ENCODE measurements at places on chromosomes 6 and 20.
A peak's percentile ranks its signal among the peaks of the same experiment; 100 is the strongest.

GRCh38 chr6:145077382-145077781 lies 657.9 kb downstream of the EPM2A start:
- DNase-seq = no peak

DNA sequence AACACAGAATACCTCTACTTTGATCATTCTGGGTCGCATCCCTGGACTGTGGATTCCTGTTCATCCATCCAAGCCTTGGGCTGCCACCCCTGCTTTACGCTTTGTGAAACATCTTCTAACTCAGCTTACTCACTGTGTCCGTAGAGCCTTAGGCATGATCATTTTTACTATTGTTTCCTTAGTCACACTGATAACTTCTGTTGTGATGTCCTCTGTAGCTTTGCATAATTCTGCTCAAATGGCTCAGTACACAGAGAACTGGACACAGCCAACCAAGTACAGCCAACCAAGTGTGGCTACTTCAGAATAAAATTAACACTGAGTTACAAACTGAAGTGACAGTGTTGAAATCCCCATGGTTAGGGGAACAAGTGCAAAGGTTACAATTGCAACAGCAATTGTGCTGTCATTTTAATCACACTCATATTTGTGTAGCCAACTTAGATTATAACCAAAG lies 8.6 kb upstream of the FKBP1A start:
- DNase-seq = no peak

DNA sequence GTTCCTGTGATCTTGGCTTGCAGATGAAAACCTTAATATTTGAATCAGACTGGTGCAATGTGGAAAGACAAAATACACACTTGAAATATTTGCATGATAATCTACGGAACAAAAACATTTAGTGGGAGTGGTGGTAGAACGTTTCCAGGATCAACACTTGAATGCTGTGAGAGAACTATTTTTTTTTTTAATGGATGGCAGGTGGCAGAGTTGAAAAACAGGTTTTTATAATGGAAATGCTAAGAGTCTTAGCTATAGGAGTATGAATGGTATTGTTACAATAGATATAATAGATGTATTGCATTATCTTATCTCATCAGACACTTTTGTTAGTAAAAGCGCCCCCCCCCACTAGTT lies 49.2 kb downstream of the CDKAL1 start:
- no peak for DNase-seq

DNA sequence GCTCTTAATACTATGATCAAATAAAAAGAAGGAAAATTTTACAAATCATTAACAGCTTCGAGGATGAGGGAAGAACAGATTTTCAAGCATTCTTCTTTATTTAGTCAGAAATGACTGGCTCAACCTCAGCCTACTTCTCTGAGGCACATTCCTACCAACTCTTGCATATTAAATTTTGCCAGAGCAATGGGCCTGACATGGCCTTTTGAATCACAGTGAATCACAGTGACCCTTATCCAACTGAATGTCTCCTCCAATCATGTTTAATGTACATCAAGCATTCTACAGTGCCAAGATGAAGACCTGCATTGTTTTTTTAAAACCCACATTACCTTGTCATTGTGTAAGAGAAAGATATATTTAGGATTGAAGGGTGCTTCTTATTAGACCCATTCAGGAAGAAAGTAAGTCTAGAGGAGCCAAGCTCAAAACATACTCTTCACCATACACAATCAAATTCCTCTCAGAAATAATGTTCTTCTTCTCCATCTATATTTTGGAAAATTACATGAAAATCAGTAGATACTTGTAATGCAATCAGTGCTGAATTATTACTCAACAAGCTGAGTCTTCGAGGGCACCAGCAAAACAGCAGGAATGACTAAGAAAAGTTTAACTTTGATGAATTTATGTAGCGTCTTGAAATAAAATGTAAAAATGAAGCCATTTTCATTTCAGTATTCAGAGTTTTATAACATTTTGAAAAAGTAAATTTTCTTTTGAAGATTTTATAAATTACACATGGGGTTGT lies 44.1 kb upstream of the MOXD1 start:
- no peak for DNase-seq

DNA sequence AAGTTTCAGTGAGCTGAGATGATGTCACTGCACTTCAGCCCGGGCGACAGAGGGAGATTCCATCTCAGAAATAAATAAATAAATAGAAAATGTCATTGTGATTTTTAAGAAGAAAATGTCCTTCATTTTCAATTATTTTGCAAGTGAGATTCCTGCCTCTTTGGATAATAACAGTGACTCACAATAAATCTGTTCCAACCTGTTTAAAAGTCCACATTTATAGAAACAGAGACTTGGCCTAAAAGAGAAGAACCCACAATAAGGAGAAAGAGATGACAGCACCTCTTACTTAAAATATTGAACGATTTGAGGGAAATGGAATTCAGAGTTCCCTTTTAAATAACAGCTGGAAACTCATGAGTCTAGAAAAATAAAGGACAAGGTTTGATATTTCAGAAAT lies 373.4 kb upstream of the NOX3 start:
- DNase-seq = no peak

DNA sequence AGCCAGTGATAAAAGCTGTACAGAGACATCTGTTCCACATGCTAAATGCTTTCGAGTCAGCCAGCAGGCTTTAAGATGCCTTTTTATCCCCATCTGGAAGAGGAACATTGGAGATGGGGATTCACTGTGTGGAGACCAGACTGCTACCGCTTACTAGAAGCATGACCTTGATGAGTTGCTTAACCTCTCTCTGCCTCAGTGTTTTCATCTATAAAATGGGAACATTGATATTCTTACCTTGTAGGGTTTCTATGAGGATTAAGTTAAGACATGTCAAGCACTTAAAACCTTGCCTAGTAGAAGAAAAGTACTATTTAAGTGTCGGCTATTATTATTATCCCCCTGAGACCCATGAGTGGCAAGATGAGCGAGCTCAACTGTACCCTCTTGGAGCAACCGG lies 165.3 kb upstream of the SNX9 start:
- no peak for DNase-seq

DNA sequence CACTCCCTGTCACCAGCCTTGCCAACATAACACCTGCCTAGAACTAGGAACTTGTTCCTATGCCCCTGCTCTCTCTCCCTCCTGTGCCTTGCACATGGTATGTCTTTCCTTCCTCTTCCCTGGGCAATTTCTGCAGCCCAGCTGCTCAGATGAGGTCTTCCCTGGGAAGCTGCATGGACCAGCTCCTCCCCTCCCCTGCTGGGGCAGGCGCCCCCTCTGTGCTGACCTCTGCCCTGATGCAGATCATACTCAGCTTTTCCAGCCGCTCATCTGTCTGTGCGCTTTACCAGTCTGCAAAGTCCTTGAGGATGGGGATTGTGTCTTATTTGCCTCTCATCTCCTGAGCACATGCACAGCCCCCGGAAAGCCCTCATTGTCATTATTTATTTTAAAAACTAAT lies 161.8 kb downstream of the SCML4 start:
- DNase-seq = no peak

DNA sequence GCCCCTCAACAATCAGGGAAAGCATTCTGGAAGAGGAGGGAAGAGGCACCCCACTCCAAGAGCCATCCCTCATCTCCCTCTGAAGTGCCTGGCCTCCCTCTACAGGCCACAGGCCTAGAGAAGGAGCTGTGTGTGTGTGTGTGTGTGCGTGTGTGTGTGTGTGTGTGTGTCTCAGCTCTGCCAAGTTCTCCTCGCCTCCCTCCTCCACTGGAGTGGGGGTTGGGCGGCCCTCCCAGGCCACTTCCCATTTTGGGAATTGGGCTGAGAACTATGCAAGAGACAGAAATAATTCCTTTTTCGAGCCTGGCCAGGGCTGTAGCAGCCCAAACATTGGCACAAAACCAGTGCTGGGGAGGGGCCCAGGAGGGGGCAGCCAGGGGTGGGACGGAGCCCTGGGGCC lies 35.7 kb downstream of the KCNB1 start:
- peak; percentile 25 for DNase-seq

GRCh38 chr6:18118330-18118729 lies 4.1 kb downstream of the NHLRC1 start:
- no peak for DNase-seq

DNA sequence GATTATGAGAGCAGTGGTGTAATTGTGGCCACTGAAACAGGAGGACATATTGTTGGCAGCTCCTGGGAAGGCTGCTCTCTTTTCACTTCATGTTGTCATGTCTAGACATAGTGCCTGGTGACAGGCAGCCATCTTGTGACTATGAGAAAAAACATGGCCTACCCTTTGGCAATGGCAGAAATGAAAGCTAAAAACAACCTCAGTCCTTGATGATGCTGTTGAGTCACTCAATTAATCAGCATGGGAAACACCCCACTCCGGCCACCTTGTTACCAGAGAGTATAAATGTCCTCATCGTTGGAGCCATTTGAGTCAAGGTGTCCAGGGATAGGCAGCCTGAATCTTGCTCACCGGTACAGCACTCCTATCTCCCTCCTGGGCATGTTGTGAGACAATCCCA lies 31.2 kb upstream of the HMGA1 start:
- DNase-seq = no peak

- DNase-seq = no peak
These were observed 11.9 kb downstream of the CUL9 start for GRCh38 chr6:43193929-43194328.

- no peak for DNase-seq
These were observed 111.0 kb downstream of the TBC1D7 start for GRCh38 chr6:13217206-13217905.

GRCh38 chr6:152343735-152344360 lies 293.3 kb downstream of the SYNE1 start:
- DNase-seq = no peak

DNA sequence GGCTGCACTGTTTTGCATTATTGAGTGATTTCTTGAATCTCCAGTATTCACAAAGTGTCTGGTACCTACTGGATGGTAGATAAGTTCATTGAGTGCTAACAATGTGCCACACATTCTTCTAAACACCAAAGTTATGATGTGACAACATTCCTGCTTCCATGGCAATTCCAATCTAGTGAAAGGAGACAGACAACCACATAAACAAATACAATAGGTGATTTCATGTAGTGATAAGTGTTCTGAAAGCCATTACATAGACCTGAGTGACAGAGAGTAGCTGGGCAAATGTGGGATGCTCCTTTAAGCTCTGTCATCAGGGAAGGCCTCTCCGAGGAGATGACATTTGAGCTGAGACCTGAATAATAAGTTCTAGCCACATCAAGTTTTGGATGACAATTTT lies 295.5 kb downstream of the SLC35F1 start:
- no peak for DNase-seq

DNA sequence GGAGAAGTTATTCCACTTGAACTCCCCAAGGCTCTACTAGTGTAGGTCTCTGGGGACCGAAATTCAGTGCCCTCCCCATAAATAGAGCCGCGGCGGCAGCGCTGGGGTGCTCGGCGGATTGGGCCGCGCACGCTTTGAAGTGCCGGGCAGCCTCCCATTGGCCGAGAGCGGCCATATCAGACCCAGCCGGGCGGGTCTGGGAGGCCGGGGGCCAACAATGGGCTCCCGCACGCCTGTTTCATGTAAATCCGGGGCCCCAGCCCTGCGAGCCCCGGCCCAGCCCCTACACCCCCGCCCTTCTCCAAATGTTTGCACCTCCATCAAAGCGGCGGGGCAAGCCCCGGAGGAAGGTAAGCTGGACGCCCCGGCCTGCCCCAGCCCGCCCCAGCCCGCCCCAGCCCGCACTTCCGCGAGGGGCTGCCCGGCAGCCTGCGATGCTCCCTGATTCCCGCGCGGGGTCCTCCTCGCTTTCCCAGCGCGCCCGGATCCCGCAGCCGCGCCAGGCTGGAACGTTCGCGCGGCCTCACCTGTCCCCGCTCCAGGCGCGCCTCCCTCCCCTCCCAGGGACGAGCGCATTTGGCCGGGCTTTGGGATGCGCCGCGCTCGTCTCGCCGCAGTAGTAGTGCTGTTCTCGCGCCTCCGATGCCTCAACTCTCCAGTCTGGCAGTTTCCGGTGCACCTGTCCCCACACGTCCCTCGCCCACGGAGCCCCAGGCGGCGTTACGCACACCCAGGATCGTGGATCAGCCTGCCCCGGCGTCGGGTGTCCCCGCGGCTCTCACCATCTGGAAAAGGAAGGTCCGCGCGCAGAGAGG lies at the start of gene TBXT:
Gene TBXT, minus strand, starts transcription at position 51 of the 815 bp plus-strand sequence. CDS start 260 bp downstream, outside the sequence.
- DNase-seq = no peak

GRCh38 chr20:60180986-60181385 lies 222.8 kb downstream of the CDH26 start:
- no peak for DNase-seq

DNA sequence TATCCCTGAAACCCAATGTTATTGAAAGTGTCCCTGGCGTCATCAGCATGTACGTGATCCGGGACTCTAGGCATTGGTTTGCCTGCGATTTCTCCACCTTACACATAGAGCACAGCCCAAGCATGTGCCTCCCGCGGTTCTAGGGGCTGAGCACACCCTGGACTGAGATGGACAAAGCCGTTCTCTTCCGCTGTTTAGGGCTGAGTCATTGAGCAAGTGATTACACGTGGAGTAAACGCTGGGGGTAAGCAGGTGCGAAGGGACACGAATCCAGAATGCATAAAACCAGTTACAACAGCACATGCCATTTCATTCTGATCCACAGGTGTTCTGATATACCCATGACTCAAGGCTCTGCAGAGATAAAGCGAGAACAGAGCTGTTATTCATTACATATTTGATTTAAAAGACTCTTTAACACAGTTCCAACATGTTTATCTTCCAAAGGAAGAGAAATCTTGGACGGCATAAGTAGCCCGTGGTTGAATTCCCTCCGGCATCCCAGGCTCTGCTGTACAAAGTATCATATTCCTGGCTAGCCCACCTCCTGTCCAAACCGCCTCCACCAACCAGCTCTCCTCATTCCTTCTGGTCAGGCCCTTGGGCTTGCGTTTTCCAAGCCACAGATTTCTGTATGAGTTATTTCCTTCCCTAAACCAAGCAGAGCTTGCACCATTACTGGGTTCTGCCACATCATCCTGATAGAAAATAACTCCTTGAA lies 36.1 kb upstream of the THBS2 start:
- no peak for DNase-seq

- DNase-seq = peak; percentile 9
These were observed 580.0 kb upstream of the ZNF337 start for GRCh38 chr20:26276554-26277210.

DNA sequence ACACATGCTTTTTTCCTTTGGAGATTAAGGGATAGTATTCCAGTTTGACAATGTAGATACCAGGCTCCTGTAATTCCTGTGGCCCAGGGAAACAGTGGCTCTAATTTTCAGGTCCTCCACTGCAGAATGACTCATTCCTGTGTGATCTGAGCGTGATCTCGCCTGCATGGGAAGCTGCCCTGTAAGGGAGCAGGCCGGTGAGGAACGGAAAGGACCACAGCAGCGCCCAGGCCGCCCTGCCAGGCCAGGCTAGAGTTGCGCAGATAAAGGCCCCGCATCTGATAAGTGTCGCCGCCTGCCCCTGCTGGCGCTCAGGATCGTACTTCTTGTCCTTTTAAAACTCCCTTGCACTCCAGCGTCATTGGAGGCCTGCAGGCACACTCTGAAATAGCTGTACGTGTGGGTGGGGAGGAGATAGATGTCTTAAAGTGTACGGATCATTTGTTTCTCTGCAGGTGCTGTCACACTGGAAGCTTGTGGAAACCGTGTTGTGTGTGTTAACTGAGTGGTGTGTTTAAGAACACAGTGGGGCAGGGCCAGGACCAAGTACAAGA lies 60.7 kb downstream of the SYNJ2 start:
- DNase-seq = no peak

Data from pons (tissue), 1 donor.